ENCODE measurements at places on chromosomes 4 and X.

- no peak for DNase-seq
Observed at GRCh38 chr4:15037923-15038541, 35.8 kb downstream of the CPEB2 start.

DNA sequence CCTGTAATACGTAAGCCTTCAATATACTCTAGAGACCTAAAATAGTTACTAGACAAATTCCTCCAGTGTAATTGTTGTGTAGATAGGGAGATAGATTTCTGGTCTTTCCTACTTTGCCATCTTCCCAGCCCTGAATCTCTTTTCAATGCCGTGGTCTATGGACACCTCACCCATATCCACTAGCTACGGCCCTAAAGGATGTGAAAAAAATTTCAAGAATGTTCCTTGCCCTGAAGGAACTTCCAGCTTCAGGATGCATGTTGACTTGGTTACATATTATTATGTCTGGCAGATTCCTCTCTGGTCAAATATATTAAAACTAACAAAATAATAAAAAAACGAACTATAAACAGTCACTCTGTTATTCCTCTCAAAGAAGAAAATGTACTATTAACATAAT, 52.4 kb upstream of the TSPAN5 start:
- DNase-seq: no peak

DNA sequence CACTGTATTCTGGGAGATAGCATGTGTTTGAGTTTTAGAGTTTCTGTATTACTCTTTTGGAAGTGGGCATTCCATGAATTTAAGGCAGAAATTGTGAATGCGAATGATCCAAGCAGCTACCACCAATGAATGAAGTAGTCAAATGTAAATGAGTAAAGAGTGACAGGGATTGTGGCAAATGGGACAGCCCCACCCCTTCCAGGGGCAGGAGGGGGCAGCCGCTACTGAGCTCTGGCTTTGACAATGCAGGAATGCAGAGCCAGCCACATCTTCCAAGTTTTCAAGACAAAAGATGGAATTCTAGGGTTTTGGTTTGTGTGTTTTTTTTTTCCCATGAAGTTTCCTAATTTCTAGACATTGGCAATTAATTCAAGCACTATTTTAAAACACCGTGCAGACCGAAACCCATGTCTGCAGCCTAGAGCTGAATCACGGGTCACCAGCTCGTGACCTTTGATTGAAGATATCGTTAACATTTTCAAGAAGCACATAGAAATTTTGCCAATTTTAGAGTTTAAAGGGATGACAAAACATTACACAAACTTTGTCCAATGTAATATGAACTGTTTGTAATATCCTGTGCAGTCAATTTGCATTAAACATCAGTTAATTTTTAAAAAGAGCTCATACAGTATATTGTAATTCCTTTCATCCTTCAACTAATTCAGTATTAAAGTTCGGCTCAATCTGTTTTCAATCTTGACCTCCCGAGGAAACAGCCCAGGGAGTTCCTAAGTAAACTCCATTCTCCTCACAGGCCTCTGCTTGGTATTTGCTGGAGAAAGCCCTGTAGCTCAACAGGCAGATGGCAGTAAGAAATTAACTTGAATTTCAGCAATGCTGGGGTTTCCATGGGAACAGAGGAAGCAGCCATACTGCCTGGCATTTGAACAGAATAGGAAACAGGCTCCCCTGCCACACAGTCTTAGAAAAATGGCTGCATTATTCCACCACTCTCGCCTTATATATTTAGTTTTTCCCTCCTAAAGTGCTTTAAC, 83.4 kb downstream of the UCHL1 start:
- no peak for DNase-seq

GRCh38 chrX:130836447-130836846, 66.6 kb downstream of the ENOX2 start:
- DNase-seq: no peak

GRCh38 chr4:56655209-56655626, 25.9 kb downstream of the HOPX start:
- no peak for DNase-seq

DNA sequence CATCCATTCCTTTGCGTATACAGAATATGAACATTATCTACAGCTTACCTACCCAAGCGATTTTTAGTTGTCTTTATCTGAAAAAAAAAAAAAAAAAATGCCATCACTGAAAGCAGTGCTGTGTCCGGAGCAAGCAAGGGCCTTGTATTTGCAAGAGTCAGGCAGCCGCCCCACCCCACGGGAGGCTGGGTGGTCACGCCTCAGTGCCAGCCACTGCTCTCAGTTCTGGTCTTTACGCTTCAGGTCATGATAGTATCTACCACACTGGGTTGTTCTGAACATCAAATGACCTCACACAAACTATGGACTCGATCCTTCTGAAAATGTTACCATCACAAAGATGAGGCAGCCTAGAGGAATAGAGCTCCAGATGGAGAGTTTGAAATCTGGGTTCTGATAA, 62.7 kb upstream of the HELT start:
- DNase-seq: no peak

DNA sequence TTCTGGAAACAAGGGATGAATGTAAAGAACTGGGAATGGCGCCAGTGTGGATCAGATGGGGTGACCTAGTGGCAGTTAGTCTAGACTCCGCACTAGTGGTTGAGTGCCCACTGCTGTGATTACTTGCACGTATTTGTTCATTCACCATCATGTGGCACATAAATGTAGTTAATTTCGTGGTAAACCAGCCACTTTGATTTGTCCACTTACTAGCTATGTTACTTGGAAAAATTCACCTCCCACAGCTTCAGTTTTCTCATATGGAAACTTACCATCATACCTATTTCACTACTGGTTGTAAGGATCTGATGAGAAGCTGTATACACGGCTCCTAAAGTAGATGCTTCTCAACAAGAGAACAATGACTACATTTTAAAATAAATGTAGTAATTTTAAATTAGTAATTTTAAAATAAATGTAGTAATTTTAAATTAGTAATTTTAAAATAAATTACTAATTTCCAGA, 394 bp upstream of the DYNLT3 start:
- DNase-seq: no peak

DNA sequence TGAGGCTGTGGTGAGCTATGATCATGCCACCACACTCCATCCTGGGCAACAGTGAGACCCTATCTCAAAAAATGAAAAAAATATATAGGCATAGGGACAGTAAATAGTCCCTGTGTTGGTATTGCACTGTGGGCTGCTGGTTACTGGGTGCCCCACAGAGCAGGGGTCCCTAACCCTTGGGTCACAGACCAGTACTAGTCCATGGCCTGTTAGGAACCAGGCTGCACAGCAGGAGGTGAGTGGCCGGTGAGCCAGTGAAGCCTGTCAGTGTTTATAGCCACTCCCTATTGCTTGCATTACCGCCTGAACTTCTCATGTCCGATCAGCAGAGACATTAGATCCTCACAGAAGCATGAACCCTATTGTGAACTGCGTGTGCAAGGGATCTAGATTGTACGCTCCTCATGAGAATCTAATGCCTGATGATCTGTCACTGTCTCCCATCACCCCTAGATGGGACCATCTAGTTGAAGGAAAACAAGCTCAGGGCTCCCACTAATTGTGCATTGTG, 106.5 kb downstream of the TNIP2 start:
- DNase-seq: no peak

GRCh38 chr4:29307256-29307655, 1412.9 kb upstream of the PCDH7 start:
- no peak for DNase-seq

DNA sequence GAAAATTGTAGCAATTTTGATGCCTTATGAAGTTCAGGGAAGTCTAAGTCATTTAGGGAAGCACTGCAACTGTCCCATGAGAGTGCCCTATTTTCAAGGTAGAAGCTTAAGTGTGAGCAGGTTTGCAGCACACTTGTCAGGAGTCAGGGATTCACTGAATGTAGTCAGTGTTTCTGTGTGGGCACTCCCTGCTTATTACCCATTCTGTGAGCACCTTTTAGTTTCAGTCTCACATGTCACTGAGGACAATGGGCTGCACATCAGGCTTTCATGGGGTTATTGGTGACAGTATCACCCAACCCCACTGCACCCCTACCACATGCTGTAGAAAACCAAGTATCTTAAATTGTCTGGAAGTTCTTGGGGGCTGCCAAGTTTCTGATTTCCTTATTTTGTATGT, 2.9 kb upstream of the CCNG2 start:
- no peak for DNase-seq

DNA sequence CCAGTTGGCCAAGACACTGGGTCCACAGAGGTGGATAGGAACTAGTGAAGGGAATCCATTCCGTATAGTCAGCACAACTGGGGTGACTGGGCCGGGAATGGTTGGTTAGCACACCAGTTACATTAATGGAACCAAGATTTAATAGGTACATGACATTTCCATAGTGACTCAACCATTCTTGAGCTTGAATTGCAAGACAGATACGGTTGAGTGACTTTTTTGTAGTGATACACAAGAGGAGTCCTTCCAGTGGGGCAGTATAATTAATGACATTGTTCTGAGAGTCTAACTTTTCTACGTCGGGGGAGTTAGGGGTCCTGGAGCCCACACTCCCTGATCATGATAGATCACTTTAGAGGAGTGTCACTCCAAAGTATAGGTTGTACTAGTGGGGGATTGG, 211.6 kb upstream of the CXCL13 start:
- DNase-seq: no peak

- DNase-seq: no peak
Observed at GRCh38 chr4:140935254-140935653, 179.1 kb upstream of the TBC1D9 start.

- no peak for DNase-seq
Observed at GRCh38 chr4:94408549-94409374, 43.0 kb upstream of the PDLIM5 start.

DNA sequence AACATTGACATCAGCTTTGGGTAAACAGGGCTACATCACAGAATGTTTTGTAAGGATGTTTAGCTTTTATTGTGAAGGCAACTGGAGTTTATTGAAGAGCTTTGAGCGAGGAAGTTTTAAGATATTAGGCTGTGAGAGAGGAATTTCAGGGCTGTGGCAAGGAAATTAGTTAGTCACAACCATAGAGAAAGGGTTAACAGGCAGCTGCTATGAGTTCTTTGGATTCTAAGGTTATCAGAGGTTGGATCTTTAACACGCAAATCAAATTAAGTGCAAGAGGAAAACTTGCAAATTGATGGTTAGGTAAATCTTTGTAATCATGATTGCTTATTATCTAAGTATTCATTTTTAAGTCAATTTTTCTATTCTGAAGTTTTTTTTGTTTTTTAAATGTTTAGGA, 156.0 kb downstream of the UGT8 start:
- no peak for DNase-seq

GRCh38 chr4:53100501-53101190, 238.5 kb downstream of the RASL11B start:
- DNase-seq: no peak

DNA sequence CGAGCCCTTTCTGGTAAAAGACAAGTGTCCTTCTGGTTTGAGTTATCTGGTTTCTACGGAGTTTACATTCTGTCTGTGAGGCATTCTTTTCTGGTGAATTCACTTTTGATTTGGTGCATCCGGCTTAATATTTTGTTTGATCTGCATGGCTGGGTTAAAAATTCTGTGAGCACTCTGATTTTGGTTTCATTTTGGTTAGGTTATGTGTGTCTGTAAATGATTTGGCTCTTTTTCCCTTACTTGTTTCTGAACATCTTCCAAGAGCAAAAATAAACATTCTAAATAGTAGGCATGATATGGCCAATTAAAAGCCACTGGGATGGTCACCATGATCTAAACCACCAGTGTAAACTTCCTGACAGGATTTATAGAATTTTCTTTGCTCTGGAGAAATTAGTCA, 85.7 kb upstream of the PTPN13 start:
- DNase-seq: no peak

DNA sequence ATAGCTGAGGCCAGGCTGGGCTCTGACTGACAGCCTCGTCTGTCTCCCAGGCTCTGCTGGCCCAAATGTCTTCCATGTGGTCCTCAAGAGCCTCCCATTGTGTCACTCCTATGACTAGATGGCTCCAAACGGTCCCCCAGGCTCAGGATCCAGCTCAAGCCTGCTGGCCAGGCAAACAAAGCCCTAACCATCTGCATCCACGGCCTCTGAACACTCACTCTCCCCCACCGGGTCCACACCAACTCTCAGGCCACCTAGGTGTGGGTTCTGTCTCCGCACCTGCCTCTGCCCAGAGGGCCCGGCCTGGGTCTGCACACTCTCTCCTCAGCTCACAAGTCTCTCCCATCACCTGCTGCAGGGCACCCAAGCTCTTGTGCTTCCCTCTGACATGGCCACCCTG, 52.9 kb downstream of the JAKMIP1 start:
- DNase-seq: no peak

DNA sequence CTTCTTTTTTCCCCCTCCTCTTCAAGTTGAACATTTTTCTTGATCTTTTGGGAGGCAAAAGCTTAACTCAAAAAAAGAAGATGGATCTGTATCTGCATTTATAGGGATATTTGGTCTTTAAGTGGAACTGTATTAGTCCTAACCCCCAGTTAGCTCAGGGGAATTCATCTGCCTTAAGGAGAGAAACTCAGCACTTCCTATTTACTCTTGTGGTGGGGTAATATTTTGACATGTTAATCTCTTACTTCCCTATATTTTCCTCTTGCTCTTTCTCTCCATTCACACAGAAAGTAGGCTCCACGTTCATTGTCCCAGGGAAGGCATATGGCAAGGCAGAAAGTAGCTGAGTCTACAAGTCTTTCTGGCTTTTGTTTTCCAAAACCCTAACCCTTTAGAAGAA, 5.3 kb downstream of the LRRC66 start:
- DNase-seq: no peak

GRCh38 chrX:41607264-41607832, 81.4 kb upstream of the GPR34 start:
- DNase-seq: no peak

DNA sequence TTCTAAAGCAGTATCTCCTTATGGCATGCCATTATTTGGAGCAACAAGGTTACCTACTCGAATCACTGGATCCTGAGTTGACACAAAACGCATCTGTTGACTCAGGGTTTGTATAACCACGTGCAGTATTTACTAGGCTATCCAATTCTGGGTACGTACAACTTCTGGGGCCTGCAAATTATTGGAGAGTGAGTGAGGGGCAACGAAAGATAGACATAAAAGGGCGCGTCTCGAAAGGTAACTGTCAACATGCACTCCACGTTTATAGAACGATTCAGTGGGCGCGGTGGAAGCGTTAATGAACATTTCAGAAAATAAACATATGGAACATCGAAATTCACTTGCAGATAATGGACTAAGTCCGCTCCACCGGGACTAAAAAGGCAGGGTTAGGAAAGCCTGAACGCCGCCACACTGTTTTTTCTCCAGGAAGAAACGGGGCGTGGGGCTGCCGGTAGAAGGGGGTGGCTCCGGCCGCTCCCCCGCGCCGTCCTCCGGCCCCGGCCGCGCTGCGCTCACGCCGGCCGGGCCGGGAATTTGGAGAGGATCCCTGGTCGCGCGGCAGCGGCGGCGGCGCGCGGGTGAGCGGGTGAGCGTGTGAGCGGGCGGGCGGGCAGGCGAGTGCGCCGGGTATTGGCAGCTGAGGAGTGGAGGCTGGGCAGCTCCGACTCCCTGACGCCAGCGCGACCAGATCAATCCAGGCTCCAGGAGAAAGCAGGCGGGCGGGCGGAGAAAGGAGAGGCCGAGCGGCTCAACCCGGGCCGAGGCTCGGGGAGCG, at the start of gene SMAD1:
Gene SMAD1, plus strand, starts transcription at position 690 of the 778 bp plus-strand sequence. CDS start 32,761 bp downstream, outside the sequence.
- no peak for DNase-seq

- no peak for DNase-seq
Observed at GRCh38 chrX:63283348-63283747, 67.8 kb downstream of the SPIN4 start.

Data from stimulated activated CD8-positive, alpha-beta memory T cell treated with anti-CD3 and anti-CD28 coated beads, Interleukin-4, amount 100 ng/mL, for 4 hours (primary cell).